ENCODE measurements at places on chromosomes 7 and 10. TPM values are rescaled to one million over a fixed set of nuclear protein-coding genes. Genes with fewer than 3 reads are reported as not detected.

DNA sequence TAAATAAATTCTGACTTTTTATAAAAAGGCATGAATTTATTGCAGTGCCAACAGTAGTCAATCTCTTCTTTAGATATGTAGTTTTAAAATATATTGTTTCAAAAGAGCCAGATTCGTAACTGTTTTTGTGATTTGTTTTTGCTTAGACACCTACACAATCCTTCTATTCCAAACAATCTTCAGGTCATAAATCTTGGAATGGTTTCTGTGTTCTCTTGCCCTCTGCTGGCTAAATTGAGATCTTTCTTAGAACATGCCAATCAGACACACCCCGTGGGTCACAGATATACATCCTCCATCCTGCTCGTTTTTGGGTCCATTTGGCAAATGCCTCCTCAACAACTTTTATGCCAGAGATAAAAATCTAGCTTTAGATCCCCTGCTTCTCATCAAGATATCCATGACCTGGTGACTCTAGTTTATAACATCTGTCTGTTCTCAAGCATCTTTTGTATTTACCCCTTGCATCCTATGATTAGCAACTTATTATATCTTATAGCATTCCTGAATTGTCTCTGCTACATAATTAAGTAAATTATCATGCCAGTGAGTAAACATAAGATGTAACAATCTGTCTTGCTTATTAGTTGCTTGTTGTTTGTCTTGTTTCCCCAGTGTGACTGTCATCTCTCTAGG lies 35.3 kb upstream of the IFRD1 start:
- no peaks in the 10 kb centered on the region for H3K4me1 ChIP-seq
- H3K36me3 ChIP-seq = no peaks in the 10 kb centered on the region
- no peaks in the 10 kb centered on the region for H3K27me3 ChIP-seq

CRHR2 gene
- not detected for total RNA-seq

GRCh38 chr10:87054373-87055295 lies 34.5 kb downstream of the FAM25A start:
- H3K4me3 ChIP-seq = no peak overlapping the region
- H3K4me1 ChIP-seq = peaks cover 4% of the 10 kb centered on the region
- no peaks in the 10 kb centered on the region for H3K27me3 ChIP-seq
- no peak overlapping the region for H3K27ac ChIP-seq
- peaks cover 17% of the 10 kb centered on the region for H3K36me3 ChIP-seq

RBM20 gene
- total RNA-seq = 0.08 TPM

DNA sequence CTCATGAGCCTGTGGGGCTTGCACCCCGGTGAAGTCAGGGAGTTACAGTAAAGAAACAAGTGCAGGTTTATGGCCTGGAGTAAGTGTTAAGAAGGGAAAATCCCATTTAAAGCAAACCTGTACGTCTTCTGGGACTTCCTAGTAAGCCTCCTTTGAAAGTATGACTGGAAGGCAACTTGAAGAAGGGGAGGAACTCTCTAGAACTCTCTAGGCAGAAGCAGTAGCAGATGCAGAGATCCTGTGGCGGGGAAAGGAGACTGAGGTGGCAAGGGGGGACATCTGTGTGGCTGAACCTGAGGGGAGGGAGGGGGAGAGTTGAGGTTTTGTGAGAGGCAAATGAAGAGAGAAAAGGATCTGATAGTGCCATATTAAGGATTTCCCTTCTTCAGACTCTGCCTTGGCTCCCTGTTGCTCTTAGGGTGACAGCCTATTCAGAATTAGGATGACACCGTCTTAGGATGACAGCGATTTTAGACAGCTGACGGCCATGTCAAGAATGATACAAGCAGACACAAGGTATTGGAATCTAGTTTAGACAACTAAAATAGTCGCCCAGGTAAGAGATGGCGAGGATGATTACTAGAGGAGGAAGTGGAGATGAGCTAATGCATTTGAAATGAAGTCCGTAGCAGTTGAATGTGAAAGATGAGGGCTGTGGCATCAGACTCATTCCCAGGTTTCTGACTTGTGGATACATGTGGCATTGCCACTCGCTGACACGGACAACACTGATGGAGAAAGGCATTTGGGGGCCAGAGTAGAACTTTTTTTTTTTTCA lies 29.0 kb downstream of the CUL1 start:
- H3K36me3 ChIP-seq = peaks cover 5% of the 10 kb centered on the region
- H3K4me3 ChIP-seq = no peak overlapping the region
- H3K4me1 ChIP-seq = peaks cover 6% of the 10 kb centered on the region
- H3K27ac ChIP-seq = no peak overlapping the region
- DNase-seq = no peak

DNA sequence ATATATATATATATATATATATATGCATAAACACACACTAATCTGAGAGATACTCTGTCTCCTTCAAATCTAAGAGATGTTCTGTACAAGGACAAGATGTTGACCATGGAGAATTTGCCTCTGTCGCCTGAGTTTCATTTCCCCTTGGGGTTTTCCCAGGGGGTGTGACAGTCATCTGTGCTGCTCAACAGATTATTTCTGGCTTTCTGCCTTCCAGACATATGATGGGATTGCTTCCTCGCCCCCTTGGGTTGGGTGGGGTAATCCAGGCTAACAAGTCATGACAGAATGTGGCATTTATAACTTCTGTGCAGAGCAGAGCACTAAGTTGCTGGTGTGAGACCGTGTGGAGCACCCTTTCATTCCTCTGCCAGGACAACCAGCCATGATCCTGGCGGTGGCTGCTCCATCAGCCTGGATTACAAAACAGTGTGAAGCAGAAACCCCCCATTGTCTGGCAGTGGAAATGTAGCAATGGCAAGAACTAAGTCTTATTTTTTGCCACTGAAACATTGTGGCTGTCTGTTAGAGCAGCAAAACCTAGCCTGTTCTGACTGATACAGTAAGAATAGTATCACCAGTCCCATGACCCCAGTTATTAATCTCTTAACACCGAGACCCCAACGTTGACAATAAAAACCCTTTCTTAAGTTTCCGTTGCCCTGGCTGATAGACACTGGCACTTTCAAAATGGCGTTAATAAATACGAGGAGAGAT lies 13.7 kb upstream of the USP6NL start:
- H3K27ac ChIP-seq = no peak overlapping the region
- H3K4me3 ChIP-seq = no peak overlapping the region
- H3K36me3 ChIP-seq = no peaks in the 10 kb centered on the region
- no peaks in the 10 kb centered on the region for H3K4me1 ChIP-seq
- DNase-seq = no peak

FBXL13 gene
- 0.75 TPM for total RNA-seq

DNA sequence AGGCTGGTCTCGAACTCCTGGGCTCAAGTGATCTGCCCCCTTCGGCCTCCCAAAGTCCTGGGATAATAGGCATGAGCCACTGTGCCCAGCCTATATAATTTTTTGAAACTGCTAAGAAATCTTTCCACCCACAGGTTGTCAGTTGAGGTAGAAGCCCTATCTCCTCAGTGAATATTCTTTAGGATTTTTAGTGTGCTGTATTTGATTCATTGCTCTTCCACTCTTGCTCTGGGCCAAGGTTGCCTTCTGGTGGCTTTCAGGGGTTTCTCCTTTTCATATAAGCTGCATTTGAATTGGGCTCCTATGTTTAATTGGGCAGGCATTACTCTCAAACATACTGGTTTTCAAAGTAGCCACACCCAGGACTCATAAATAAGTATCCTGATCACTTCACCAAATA lies 931.2 kb downstream of the GATA3 start:
- no peaks in the 10 kb centered on the region for H3K4me1 ChIP-seq
- DNase-seq = no peak
- H3K4me3 ChIP-seq = no peak overlapping the region
- peaks cover 2% of the 10 kb centered on the region for H3K27me3 ChIP-seq
- H3K36me3 ChIP-seq = no peaks in the 10 kb centered on the region

All from liver (tissue), 10 donors.